BJ (cell line): ENCODE measurements at places on chromosomes 3 and 15.

DNA sequence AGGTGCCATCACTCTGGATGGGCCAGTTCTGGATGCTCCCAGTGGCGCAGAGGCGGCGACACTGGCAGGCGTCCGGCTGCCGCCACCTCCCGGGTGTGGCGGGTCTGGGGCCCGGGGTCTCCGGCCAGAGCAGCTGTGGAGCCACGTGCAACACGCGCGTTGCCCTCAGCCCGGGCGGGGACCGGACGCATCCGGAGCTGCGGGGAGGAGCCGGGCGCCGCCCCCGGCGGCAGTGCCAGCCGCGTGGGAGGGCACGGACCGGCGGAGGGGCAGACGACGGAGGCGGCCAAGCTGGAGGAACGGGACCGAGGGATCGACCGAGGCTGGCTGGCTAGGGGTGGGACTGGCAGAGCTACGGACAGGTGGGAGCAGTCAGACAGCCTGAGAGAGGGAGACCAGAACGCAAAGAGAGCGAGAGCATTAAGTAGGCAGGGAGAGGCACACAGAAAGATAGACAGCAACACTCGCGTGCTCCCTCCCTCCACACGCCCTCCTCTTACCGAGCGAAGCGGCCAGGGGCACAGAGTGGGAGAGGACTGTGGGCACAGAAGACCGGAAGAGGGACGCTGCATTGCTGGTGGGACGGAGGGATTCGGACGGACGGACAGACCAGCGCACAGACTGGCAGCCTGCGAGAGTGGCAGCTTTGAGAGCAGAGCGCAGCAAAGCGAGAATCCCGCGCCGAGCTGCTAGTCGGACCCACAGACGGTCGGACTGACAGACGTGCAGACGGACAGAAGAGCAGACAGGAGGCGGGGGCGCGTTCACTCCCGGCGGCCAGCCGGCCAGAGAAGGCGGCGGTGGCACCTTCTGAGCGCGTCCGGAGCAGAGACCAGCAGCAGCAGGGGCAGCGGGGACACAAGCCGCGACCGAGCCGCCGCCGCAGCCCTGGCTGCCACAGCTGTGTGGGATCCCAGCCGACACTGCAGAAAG lies at the start of gene ARPP21:
TSS of gene ARPP21 (plus strand) at position 272 of the 933 bp plus-strand sequence. CDS start 42,227 bp downstream, outside the sequence.
- DNase-seq, result no peak

DNA sequence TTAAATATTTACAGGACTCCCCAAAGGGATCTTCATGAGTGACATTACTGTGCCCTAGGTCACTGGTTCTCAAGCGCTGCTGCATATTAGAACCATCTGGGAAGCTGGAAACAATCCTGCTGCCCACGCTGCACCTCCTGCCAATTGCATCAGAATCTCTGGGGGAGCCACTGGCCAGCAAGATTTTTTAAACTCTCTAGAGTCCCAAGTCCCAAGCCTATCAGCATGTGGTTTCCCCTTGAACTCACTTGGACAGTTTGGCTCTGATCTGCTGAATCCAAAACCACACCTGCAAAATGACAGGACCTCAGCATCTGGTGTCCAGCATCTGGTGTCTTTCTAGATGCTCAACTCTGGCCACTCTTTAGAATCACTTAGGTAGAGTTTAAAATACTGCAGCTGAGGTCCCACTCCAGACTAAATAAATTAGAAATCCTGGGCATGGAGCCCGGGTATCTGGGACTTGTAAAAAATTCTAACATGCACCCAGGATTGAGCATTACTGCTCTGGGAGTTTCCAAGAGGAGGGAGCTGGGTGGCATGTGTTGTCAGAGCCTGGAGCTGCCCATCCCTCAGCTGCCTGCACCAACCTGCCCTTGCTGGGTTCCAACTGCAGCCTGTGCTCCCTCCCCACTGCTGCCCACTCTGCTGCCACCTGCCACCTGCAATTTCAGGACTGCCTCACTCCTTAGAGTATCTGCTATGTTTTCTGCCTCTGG lies 311.3 kb downstream of the SLC9A9 start:
- peak; percentile 26 for DNase-seq

DNA sequence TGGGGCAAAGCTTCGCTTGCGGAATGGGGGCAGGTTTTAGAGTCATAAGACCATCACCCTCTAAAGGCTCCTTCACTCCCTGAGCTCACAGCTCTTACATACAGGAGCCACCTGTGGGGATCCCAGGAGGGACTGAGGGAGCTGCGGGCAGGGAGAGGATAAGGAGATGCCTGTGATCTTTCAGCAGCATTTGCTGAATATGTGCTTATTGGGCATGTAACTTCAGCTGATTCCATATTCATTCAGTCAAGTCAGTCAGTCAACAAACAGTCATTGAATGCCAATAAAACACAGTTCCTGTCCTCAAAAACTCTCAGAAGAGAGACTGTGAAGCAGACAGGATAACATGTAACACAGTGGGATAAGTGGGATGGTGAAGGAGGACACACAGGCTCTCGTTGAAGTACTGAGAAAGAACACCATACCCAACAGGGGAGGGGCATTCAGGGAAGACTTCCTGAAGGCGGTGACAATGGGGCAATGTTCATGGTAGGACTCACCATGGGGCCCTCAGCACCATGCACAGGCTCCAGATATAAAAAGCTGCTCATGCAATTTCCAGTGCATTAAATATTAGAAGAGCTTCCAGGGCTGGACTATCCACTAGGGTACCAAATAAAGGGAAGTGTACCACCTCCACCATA lies 240.9 kb downstream of the UACA start:
- no peak for DNase-seq

DNA sequence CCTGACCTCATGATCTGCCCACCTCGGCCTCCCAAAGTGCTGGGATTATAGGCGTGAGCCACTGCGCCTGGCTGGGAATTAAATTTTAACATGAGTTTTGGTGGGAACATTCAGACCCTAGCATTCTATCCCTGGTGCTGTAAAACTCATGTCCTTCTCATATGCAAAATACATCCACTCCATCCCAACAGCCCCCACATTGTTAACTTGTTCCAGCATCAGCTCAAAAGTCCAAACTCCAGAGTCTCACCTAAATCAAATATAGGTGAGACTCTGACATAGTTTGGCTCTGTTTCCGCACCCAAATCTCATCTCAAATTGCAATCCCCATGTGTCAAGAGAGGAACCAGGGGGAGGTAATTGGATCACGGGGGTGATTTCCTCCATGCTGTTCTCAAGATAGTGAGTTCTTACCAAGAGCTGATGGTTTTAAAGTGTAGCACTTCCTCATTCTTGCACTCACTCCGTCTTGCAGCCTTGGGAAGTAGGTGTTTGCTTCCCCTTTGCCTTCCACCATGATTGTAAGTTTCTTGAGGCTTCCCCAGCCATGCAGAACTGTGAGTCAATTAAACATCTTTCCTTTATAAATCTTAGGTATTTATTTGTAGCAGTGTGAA lies 96.2 kb upstream of the PLCL2 start:
- DNase-seq, result no peak

GRCh38 chr15:70033529-70034140 lies 64.1 kb downstream of the TLE3 start:
- no peak for DNase-seq

- no peak for DNase-seq
Measured at GRCh38 chr3:3068358-3068881, 41.8 kb downstream of the IL5RA start.

DNA sequence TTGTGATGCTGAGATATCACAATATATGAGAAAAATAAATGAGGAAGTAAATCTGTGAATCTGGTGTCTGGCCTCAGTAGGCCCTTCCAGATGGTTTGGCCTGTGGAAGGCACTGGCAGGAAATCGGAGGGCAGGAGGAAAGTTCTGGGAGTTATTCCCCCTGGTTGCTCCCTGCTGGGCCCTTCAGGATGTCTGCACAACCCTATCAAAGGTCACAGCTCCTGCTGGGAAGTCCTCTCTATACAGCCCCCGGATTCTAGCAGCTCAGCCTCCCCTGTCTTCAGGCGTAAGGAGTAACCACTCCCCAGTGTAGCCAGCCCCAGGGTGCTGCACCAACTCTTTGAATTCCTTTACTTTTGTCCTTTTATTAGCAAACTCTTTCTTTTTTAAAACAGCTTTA lies 56.2 kb downstream of the WNT7A start:
- DNase-seq, result no peak

GRCh38 chr3:177438596-177439220 lies 241.4 kb upstream of the TBL1XR1 start:
- DNase-seq, result no peak

DNA sequence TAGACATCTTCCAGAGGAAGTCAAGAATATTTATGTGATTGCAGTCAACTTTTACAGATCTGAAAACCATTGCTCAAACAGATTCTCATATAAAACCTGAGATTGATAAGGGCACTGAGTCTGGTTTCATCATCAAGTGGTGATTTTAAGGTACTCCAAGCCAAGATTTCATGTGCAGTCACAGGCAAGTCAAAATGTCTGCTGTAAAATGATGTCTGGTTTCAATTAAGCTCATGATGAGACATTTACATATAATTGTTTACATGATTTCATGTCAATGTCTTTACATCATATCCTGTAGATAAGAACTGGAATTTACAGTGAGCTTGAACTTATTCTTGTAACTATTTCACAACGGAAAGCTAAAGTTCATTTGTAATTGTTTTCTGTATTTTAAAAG lies 1215.5 kb downstream of the ROBO2 start:
- DNase-seq, result peak; percentile 61

DNA sequence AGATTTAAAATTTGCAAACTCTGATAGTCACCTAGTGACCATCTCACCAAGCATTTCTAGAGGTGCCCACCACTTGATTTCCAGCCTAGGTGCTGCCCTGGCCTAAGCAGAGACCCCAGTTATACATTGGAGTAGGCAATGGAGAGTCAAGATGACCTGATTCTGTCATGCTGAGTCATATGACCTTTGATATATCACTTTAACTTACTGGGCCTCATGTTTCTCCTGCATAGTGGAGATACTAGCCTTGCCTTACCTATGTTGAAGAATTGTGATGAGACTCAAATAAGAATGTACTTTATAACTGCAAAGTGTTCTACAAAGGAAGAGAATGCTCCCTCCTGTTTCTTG lies 75.5 kb upstream of the XCR1 start:
- no peak for DNase-seq

- DNase-seq, result no peak
Measured at GRCh38 chr3:102176333-102177050, 258.3 kb upstream of the ZPLD1 start.

GRCh38 chr3:186551387-186551786 lies 7.2 kb upstream of the CRYGS start:
- DNase-seq, result no peak

DNA sequence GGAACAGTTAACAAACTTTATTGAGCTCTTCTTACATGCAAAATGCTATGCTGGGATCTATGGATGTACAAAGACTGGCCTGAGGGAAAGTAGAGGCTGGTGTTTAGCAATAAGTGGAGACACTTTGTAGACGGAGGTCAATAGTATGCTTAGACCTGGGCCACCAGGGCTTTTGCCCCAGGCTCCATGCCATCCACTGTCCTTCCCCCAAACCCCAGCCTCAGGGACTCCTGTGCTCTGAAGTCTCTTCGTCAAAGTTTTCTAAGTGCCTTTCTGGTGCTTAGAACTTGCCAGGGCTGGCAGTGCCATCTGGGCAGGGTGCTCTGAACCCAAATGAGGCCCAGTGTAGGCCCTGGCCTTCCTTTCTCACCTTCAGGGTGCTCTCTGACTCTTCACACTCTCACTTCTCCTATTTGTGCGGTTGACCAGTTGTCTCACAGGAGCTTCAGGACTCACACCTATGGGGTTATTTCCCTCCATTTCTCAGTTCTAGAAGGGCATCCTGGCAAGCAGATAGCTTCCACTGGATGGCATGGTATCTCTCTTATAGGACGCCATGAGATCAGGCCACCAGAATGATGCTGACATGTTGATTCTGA lies 21.8 kb upstream of the KCNAB1 start:
- DNase-seq, result no peak

GRCh38 chr3:14492948-14493881 lies 46.9 kb downstream of the GRIP2 start:
- DNase-seq, result no peak

DNA sequence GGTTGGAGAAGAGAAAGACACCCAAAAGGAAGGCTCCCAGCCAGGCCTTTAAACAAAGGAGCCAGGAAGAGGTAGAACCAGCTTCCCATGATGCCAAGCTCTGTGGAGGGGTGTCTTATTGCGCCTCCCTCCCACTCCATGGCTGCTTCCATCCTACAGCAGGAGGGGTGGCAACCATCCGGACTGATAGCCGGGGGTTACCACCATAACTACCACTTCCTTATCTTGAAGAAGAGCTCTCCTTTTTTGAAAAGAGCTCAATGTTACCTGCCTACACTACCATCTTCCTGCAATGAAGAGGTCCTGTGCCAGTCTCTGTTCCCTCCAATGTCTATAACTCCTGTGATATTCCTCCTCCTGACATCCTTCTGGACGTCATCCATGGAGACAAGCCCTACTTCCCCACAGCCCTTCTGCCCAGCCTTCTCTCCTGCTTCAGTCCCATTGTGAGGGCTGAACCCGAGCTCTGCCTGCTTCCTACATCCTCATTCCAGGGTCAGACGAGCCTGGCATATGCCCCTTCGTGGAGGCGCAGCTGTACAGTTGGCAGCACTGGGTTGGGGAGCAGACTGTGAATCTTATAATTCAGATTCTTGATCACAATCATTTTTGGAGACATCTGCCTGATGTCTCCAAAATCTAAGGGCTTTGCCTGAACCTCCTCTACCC lies 8.5 kb downstream of the CCDC9B start:
- DNase-seq, result no peak

DNA sequence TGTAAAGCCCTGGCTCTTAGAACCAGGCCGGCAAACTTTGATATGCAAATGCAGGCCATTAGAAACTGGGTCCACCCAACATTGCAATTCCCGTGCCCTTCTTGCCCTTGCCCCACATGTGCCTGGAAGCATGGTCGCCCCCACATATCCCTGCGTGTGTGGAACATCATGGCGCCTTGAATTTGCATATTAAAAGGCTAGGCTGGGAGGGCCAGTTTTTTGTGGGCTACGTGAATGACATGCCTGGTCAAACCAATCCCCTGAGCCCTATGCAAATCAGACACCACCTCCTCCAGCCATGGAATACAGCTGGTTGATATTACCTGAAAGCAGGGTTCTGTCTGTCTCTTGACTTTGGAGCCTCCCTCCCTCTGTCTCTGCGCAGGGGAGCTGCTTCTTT lies 58.7 kb upstream of the ARHGEF26 start:
- DNase-seq, result no peak

- DNase-seq, result no peak
Measured at GRCh38 chr15:76296849-76297248, 14.4 kb downstream of the ETFA start.

DNA sequence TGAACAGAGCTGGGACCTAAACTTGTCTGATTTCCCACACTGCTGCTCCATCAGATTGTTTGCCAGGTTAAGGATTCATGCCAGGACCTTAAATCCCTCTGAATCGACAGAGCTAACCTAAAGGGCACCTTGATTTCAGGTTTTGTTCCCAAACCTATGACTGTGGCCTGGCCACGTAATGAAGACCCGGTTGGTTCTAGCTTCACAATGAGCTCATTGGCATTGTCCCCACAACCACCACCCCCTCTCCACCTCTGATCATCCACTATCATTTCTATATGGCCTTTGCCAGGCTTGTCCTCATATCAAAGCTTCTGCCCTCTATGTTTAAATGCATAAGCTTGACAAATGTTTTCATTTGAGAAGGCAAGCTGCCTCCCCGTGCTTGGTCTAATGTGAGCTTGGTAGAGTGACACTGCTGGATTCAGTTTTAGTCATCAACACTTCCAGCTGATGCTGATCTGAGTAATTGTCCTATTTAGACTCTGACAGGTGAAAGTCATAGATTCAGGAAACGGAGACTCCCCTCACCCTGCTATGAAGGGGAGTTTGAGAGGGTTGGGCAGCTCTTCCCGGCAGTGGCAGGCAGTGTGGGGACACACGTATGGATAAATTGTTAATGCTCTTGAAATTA lies 407.1 kb upstream of the CFAP20DC start:
- no peak for DNase-seq
